ENCODE measurements at places on chromosomes 7 and 10.

- no peak for DNase-seq
Observed at GRCh38 chr7:117217106-117218035, 105.5 kb downstream of the WNT2 start.

- no peak for DNase-seq
Observed at GRCh38 chr7:913736-914520, 37.6 kb downstream of the GET4 start.

- no peak for DNase-seq
Observed at GRCh38 chr10:86180861-86181260, 185.7 kb downstream of the GRID1 start.

GRCh38 chr10:103715430-103715829 is 139.9 kb downstream of the SH3PXD2A start:
- no peak for DNase-seq

GRCh38 chr10:111707076-111707475 is 476.5 kb downstream of the GPAM start:
- DNase-seq: no peak

DNA sequence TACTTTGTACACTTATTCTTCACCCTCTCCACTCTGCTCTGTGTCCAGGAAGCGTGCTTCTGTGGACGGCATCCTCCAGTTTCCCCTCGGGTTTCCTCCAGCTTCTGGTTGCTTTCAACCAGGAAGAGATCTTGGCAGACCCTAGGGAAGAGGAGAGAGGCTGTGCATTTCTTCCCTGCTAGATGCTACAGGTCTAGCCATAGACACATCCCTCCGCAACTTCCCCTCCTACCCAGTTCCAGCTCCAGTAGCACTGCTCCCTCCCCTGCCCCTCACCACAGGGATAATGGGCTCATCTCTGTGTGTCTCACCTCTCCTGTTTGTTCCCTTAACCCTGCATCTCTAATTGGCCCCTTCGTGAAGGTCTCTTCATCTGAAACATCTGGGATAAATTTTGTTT is 16.3 kb downstream of the TLL2 start:
- no peak for DNase-seq

DNA sequence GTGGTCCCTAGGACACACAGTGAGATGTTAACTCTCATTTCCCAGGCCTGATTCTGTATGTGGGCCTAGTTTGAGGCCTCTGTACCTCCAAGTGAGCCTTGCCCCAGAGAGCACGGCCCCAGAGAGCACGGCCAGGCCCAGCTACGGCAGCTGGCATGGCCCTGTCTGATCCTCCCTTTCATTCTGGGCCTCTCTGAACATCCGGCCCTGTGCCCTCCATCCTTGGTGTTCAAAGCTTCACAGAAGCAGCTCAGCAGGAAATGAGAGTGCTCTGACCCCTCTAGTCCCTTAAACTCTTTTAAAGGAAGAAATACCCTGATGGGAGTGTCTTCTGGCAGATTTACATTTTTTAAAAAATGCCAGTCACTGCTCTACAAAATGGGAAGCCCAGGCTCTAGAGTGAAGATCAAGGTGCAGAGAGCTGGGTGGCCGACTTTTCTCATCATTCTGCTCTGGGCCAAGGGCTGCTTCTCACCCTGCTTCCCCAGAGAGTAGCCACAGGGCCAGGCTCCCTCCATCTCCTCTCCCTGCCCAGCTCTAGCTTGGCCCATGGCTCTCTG is 171.9 kb downstream of the RPS24 start:
- DNase-seq: no peak

DNA sequence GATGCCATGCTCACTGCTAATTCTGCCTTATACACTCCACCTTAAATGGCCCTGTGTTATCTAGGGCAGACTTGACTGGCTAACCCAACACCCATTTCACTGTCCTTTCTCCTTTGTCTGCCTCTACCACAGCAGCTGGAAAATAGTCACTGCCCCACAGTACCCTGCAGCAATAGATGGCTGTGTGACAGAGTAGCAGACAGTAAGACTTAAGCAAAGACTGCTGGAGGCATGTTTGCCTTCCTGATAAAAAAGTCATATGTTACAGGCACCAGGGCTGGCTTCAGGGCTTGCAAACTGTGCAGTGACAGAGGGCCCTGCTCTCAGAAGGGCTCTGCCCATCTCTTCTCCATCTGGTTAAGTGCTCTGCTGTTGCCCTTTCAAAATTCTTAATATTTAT is 332.6 kb upstream of the GHITM start:
- DNase-seq: no peak

- no peak for DNase-seq
Observed at GRCh38 chr10:33570495-33570894, 236.0 kb upstream of the NRP1 start.

DNA sequence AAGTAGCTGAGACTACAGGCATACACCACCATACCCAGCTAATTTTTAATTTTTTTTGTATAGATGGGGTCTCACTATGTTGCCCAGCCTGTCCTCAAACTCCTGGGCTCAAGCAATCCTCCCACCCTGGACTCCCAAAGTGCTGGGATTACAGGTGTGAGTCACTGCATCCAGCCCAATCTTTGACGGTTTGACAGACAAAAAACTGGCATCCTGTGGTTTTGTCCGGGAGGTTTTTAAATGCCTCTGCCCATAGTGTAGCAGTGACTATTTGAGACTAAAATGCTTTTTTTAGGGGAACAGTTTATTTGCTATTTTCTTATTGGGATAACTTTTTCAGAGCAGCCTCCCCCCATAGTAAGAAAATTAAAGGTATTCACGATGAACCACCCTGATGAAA is 523.7 kb upstream of the GALNT17 start:
- DNase-seq: no peak

DNA sequence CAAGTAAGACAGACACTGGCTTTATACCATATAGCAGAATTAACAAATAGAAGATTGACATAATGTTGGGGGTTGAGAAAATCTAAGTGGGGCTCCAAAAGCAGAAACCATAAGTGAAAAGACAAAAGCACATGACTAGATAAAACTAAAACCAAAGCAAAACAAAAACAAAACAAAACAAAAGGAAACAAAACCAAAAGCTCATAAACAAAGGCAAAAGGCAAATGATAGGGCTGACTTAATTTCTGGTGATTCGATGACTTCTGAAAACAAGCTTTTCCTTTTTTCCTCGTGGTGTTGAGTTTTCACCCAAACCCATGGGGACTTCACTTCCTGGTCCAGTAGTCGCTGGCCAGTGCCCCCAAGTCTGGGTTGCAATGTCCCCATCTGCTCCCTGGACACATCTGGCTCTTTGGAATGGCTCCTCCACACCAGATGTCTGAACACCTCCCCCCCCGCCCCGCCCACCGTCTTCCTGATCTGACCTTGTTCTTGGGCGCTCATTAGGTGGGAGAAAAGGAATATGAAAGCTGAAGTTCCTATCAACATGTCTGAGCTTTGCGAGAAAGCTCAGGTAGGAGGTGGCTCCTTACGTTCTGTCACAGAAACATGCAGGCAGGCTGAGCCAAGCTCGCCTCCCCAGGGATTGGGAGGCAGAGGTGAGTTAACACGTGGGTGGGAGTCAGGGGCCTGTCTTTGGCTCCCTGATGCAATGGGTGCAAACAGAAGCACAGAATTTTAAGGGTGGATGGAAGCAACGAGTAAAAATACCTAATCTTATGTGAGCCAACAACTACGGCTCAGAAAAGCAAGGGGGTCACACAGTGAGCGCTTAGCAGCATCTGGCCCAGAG is 121.0 kb downstream of the NEURL1 start:
- DNase-seq: no peak

DNA sequence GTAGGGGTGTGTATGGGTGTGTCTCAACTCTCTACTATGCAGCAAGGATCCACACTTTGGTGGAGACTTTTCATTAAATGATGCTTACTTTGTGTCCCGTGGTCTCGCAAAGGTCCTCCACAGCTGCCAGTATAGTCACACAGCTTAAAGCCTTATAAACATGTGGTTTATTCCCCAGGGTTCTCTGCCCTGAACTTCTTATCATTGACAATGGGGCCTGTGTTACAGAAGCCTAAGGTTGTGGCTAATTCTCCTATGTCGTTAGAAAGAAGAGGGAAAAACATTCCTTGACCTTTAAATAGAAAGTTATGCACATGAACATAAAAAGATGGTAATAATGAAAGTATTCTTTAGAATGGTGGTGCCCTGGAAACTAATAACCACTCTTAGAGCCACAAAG is 201.4 kb downstream of the INHBA start:
- DNase-seq: no peak

GRCh38 chr10:93854975-93855374 is 38.8 kb upstream of the SLC35G1 start:
- no peak for DNase-seq

DNA sequence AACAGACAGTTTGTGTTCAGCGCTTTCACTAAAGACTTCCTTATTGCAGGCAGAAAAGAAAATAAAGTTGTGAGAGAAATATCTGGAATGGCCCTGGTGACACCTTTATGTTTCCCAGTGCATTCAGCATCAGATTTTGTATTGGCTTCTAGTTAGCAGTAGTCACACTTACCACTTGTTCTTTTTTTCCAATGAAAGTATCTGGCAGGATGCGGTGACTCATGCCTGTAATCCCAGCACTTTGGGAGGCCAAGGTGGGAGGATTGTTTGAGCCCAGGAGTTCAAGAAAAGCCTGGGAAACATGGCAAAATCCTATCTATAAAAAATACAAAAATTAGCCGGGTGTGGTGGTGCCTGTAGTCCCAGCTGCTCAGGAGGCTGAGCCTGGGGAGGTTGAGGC is 649.6 kb downstream of the LRMDA start:
- no peak for DNase-seq

GRCh38 chr7:137331378-137331777 is 12.2 kb downstream of the PTN start:
- no peak for DNase-seq

- DNase-seq: no peak
Observed at GRCh38 chr7:12007576-12007975, 175.6 kb upstream of the THSD7A start.

DNA sequence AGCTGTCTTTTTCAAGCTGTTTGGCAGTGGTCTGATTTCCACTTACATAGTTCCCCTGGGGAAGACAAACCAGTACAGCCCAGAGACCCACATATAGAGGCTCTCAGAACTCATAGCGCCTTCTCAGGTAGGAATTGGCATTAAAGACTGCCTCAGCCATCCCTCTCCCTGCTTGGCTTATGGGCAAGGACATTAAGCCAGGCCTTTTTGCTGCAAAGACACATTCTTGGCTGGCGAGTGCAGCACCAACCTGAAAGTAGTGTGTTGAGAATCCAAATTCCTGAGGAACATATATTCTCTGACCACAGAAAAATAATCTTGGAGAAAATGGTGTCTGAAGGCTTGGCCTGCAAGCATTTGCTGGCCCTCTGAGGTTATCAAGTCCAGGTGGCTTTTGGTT is 39.2 kb upstream of the HPS1 start:
- no peak for DNase-seq

DNA sequence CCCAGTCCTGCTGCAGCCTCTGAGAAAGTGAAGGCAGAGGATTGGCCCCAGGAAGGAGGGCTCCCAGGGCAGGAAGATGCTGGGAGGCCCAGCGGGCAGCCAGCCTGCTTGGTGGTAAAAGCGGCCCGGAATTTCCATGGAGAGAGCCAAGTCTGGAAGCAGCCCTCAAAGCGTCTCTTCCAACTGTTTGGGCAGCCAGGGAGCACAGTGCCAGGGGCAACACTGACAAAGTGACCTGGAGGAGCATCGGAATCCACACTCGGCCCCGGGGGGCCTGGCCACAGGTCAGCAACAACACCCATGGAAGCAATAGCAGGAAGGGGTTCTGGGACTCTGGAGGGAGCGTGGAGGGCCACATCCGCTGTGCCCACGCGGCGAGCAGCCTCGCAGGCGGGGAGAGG is 63.2 kb upstream of the FGFR2 start:
- DNase-seq: no peak

DNA sequence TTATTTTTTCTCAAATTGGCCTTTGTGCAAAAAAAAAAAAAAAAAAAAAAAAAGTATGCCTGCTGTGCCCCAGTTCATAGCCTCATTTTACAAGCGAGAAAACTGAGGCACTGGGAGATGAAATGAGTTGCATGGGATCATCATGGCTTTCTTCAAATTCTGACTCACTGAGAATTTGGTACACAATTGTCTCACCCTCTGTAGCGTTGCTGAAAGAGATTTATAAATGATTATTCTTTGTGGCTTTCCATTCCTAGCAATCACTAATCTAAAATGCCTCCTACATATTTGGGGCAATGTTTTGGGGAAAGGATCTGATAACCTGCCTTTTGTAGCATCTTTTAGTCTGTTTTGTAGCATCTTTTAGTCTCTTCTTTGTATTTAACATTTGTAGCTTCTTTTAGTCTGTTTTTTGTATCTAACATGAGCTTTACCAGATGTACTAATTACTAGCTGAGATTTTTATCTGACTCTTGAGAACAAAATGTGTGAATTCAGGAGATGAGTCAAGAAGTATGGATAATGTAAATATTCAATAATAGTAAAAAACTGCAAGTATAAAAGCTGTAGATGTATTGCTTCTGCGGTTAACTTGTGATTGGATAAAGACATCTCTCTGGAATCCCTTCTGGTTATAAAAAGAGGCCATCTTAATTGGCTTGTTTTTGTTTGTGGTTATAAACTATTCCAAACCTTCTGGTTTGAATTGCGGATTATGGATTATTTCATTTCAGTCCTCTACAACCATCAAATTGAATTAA is 161.4 kb downstream of the ARID5B start:
- no peak for DNase-seq

- DNase-seq: no peak
Observed at GRCh38 chr10:26436848-26437247, 1.3 kb upstream of the APBB1IP start.

DNA sequence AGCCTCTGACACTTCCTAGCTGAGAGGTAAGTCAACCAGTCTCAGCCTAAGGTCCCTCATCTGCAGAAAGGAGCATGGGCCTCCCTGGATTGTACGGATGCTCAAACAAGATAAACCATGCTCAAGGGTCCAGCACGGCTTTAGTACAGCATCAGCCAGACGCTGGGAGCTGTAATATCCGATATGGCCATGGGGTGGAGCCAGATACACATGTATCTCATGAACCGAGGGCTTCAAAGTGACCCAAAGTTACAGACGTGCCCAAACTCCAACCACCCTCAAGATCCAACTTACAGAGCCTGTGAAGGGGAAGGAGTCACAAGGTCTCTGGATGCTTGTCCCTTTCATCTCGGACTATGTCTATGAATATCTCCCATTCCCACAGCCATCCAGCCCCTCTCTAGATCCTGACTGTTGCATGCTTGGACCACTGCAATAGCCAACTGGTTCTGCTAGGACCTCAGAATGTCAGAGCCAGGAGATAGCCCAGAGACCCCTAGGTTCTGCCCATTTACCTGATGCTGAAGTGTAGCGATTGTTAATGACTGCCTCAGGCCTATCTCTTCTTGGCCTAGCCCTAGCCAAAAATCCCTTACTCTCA is 142.4 kb downstream of the SH3PXD2A start:
- peak; percentile 82 for DNase-seq
